ENCODE measurements at places on chromosomes 12 and 14.

GRCh38 chr14:55025948-55026347, 951 bp downstream of the WDHD1 start:
- no peak for DNase-seq

DNA sequence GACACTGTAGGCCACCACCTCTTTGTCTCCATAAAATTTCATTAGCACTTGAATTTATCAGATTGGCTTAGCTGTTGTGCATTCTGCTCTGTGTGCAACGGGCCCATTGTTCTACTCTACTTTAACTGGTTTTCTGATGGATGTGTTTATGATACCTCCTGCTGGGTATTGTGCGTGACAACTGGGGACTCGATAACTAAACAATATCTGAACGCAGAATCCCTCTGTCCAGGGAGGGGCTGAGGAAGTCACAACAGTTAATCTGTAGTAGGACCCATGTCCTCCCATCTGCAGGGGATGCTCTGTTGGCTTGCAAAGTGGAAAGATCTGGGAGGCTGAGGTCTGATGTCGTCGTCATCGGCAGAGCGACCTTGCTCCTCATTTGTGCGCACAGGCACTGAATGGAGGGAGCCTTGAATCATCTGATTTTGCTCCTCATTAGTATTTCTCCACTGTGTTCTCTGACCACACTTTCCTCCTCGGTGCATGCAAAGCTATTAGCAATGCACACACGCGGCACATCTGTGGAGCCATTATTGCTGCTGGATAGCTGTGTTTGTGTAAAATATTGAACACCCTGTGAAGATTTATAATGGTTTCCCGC, 422.5 kb downstream of the NRXN3 start:
- DNase-seq, result no peak

- no peak for DNase-seq
Observed at GRCh38 chr12:82034769-82035168, 275.6 kb upstream of the PPFIA2 start.

GRCh38 chr12:12839003-12839395, 25.9 kb downstream of the DDX47 start:
- DNase-seq, result no peak

DNA sequence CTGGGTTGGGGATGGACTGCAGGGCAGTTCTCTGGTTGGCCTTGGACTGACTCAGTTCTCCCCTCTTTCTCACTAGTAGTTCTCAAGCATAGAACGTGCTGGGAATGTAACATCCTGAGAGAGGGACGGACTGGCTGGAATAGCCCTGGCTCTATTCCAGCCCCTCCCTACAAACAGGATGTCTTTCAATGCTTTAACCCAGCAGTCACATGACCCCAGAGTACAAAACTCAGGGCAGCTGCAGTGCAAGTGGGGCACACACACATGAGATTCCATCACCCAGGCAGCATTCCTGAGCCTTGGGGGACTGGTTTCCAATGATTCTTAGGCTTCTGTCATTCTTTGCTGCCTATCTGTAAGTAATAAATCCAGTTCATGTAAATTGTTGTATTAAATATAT, 1.6 kb upstream of the ACOT6 start:
- DNase-seq, result no peak

DNA sequence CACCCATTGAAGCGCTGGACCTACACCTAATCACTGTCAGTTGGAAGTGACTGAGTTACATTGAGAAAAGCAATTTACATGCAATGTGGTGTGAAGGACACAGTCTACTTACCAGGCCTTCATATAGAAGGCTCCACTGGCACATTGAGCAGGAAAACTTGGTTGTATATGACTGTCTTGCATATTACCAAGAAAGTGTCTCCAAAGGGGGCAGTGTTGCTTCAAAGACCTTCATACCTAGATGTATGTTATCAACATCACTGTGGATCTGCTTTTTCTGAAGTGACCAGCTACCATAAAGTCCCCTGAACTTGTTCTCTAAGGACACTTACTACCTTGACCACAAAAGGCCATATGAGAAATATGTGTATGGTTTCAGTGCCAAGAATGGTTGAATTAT, 64.1 kb downstream of the NELL2 start:
- no peak for DNase-seq

DNA sequence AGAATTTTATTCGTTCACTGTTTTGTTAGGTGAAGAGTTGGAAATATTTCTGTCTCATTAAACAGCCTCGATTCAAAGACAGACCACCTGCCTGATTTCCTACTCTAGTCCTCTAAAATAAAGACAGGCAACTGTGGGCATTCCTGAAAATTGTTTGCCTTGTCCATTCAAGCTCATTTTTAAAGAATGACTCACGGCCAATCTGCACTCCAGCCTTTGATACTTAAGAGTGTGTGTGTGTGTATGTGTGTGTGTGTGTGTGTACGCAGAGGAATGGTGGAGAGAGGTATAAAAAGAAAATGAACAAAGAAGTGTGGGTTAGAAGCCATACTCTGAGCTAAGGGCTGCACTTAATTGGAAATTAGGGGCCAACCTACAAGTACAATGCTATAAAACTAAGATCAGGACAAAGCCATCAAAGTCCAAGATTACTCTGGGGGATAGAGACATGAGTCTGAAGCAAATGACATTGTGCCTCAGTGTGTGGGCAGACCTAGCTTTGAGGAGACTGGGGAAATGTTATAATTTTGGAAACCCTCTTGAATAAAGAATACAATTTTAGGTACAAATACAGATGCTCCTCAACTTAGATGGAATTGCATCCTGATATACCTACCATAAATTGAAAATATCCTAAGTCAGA, 45.6 kb upstream of the SOCS2 start:
- DNase-seq, result no peak

DNA sequence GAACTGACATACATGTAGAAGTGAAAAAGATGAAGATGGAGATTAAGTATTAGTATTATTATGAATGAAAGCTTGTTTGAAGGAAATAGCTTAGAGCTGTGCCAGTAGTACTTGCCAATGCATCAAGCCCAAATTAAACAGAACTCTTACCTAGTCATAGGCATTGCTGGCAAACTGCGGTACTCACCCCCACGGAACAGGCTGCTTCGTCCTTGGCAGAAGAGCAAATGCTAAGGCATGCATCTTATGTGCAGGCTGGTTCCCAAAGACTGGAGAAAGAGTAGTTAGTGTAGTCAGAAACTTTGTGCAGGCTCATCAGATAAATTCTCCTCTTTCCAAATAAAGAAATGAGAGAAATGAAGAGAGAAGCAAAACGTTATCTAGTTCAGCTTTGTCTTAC, 134.8 kb downstream of the CCDC59 start:
- DNase-seq, result no peak

DNA sequence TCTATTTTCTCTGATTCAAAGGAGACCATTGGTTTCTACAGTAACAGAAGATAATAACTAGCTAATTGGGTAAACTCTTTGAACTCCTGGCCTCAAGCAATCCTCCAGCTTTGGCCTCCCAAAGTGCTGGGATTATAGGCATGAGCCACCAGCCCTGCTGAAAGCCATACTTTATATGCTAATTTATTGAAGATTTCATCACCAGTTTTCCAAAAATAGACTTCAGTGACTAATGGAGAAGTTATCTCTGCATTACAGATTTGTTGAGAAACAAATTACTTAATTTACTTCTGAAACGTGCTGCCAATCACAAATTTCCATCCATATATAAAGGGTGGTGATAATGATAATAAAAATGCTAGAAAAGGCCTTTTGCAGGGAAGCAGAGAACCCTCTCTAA, 1758.1 kb upstream of the SEL1L start:
- no peak for DNase-seq

- no peak for DNase-seq
Observed at GRCh38 chr12:61514016-61514415, 746.2 kb upstream of the USP15 start.

DNA sequence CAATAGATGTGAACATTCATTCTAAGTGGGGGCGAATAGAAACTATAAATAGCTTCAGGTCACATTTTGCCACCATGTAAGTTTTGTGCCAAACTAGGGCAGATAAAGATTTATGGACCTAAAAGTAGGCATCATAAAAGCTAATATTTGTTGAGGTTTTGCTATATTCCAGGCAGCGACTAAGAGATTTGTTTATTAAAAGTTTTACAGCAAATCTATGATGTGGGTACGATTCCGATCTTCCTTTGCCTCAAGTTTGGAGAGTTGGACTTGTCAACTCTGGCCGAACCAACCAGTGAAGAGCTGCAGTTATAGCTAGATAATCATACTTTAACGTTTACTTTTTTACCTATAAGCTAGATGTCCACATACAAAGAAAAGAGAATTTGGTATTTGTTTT, 1.6 kb downstream of the MAPK1IP1L start:
- DNase-seq, result no peak

- no peak for DNase-seq
Observed at GRCh38 chr12:111409780-111410430, 4.2 kb downstream of the SH2B3 start.

DNA sequence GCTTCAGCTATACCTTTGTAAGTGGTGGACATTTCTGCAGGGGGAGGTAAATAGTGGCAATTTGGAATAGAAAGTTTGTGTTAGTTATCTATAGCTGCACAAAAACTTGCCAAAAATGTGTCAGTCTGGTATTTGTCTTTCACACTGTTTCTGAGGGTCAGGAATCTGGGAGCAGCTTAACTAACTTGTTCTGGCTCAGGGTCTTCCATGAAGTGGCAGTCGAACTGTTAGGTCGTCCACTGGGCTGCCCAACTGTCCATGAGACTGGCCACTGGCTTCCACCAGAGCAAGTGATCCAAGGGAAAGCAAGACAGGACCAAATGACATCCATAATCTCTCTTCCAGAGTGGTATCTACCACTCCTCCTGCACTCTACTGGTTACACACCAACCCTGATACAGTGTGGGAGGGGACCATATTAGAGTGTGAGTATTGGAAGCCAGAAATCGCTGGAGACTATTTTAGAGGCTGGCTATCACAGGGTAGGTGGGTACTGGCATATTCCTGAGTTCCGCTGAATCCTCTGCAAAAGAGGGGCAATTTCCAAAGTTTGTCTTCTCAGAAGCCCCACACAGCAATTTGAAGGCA, 60.9 kb downstream of the DYRK2 start:
- DNase-seq, result no peak

All from NCI-H2029 treated with DMSO at 0.1 percent for 48 hours (cell line).